T-helper 2 cell (primary cell): ENCODE measurements at places on chromosomes 6 and 20.

DNA sequence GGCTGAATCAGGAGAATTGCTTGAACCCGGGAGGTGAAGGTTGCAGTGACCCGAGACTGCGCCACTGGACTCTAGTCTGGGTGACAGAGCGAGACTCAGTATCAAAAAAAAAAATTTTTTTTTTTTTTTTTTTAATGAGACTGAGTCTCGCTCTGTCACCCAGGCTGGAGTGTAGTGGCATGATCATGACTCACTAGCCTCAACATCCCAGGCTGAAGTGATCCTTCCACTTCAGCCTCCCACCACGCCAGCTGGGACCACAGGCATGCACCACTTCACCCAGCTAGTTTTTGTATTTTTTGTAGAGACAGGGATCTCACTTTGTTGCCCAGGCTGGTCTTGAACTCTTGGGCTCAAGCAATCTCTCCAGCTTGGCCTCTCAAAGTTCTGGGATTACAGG is 53.3 kb downstream of the MYO6 start:
- DNase-seq, result no peak

GRCh38 chr20:37668166-37668565 is 25.7 kb upstream of the CTNNBL1 start:
- no peak for DNase-seq

GRCh38 chr6:161422710-161423680 is 149.1 kb upstream of the AGPAT4 start:
- no peak for DNase-seq

DNA sequence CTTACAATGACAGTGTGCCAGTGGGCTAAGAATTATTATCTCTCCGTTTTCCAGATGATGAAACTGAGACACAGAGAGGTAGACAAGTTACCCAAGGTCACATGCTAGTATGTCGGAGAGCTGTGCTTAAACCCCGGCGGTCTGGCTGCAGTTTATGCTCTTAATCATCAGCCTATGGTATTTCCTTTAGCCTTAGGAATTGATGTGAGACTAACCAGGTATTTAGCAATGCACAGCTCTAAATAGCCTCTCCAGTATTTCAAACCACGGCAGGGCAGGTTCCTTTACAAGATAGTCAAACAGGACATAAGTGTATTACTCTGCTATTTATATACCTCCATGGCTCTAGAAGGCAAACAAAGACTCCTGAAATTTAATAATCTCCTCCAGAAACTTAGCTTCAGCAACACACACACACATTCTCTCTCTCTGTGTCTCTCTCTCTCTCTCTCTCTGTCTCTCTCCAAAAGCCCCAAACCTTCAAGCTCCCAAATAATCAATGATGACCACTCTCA is 142.0 kb upstream of the ZNF217 start:
- no peak for DNase-seq

- DNase-seq, result no peak
These were observed 93.3 kb downstream of the SNX5 start for GRCh38 chr20:17875106-17875980.

- no peak for DNase-seq
These were observed 88.5 kb downstream of the TBC1D7 start for GRCh38 chr6:13239530-13240455.
